CD8-positive, alpha-beta memory T cell (primary cell): ENCODE measurements at places on chromosomes 5 and 9.

- DNase-seq = no peak
Observed at GRCh38 chr5:175248416-175248905, 195.5 kb downstream of the DRD1 start.

GRCh38 chr5:148492351-148492750 is 108.6 kb downstream of the FBXO38 start:
- no peak for DNase-seq

GRCh38 chr5:151819830-151820229 is 48.1 kb downstream of the G3BP1 start:
- no peak for DNase-seq

- DNase-seq = no peak
Observed at GRCh38 chr9:136326061-136326760, 1.1 kb upstream of the GPSM1 start.

DNA sequence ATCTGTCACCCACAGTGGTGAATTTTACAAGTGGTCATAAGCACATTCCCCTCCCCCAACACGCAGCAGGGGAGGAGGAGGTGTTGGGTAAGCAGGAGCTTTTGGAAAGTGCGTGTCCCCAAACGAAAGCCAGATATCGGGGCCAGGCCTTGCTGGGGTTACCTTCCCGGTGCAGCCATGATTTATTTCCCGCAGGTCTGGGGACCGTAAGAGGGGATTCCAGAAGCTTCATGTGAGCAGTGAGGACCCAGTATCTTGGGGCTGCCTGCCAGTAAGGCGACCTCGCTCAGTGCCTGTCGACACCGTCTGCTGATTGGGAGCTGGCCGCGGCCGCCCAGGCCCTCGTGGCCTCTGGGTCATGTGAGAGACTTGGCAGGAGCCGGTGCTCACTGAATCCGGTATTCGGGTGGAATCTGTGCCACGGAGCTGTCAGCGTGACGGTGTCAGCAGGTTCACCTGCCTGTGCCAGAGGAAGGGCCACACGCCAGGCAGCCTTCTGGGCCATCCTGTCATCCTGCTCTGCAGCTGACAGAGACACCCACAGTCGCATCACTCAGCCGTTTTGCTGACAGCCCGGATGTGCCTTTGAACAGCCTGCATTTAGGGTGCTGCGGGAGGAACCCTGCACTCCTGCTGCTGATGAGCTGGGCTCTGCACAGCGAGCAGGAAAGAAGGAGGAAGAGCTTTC is 37.3 kb downstream of the SEC61B start:
- peak; percentile 4 for DNase-seq

- DNase-seq = no peak
Observed at GRCh38 chr5:112329419-112330090, 89.5 kb downstream of the EPB41L4A start.

DNA sequence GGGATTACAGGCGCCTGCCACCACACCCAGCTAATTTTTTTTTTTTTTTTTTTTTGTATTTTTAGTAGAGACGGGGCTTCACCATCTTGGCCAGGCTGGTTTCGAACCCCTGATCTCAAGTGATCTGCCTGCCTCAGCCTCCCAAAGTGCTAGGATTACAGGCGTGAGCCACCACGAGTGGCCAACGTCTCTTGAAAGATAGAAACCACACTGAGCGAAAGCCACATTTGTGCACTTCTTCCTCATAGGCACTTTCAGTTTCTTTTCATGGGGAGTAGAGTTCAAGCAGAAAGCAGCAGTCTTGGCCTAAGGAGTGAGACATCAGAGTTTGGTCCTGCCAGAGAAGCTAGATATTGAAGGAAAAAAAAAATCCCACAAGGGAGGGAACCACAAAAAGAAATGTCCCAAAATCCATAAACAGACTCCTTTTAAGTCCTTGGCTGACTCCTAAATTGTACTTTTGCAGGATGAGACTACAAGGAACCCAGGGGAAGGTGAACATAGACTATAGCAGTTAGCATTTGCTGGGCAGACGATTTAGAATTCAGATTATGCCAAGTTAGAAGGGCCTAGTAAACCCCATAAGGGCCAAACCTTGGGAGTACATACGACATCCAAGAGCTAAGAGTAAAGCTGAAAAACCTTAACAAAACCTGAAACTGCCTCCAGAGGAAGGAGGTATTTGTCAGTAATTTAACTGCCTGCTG is 43.9 kb upstream of the GLIPR2 start:
- DNase-seq = peak; percentile 19
